HS-27A (cell line): ENCODE measurements at places on chromosomes 1 and 21.

DNA sequence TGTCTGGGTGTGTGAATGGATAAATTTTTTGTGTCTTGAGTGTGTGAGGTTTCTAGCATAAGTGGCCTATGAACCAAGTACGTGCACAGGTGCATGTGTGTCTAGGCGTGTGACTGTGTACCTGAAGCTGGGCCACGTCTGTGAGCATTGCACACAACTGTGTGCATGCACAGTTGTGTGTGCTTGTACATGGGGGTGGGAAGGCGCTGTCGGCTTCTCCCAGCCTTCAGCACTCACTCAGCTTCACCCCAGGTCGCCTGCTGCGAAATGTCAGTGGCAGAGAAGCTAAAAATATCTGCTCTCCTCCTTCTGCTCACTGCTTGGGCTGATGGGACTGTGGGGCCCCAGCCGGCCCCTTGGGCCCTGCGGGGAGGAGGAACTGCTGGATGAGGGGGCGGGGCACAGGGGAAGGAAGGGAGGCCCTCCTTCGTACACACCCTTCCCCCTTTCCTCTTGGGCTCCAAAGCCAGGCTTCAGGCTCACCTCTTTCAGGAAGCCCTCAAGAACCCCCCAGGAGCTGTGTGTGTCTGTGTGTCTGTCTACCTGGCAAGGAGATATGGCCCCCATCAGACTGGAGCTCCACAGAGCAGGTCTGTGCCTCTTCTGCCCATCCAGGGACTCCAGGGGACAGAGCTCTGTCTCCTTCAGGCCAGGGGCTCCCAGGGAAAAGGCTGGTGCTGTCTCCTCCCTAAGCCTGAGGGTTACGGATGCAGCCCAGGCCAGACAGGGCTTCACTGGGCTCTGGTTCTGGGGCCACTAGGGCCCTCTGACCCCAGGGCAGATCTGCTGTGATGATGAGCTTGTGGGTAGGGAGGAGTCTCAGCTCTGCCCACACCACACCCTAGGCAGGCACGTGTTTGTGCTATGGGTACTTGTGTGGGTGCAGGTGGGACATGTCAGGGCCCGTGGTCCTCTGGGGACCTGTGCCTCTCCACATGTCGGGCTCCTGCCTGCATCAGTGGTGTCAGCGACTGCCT lies 35.6 kb upstream of the WASF2 start:
- DNase-seq = no peak

DNA sequence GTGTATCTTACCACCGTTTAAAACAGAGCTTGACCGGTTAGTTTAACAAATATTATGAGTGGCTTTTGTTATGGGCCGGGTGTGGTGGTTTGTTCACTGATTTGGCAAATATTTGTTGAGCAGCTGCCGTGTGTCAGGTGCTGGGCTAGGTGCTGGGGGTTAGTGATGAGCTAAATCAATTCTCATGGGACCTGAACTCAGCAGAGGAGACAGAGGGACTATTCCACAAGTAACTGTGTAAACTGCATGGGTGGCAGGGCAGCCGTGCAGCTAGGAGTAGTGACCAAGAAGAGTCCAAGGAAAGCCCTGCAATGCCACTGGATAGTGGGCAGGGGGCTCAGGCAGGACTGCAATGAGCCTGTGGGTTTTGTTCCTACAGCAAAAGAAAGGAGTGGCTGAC lies 11.2 kb upstream of the C2CD2 start:
- DNase-seq = no peak

- no peak for DNase-seq
These were observed 10.6 kb upstream of the TAS1R2 start for GRCh38 chr1:18869847-18870594.

GRCh38 chr1:51219022-51219421 lies 17.1 kb upstream of the RNF11 start:
- DNase-seq = no peak

DNA sequence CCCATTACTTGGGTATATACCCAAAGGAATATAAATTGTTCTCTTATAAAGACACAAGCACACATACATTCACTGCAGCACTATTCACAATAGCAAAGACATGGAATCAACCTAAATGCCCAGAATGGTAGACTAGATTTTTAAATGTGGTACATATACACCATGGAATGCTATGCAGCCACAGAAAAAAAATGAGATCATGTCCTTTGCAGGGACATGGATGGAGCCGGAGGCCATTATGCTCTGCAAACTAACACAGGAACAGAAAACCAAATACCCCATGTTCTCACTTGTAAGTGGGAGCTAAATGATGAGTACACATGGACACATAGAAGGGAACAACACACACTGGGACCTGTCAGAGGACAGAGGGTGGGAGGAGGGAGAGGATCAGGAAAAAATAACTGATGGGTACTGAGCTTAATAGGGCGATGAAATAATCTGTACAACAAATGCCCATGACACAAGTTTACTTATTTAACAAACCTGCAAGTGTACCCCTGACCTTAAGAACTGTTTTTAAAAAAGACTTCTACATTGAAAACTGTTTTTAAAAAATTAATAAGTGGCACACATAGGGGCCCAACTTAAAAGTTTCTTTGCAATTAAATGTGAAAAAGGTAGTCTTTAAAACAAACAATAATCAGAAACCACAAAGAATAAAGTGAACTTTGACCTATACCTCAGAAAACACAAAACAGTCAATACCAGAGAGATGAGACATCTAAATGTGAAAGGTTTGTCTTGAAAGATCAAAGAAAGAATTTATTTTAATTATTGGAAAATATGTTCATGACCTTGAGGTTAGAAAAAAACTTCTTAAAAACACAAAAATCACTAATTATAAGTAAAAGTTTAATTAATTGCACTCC lies 75.2 kb downstream of the CDC42BPA start:
- DNase-seq = no peak

GRCh38 chr1:58816747-58817221 lies 32.9 kb upstream of the JUN start:
- DNase-seq = no peak

- DNase-seq = no peak
These were observed 3.2 kb downstream of the SH2D5 start for GRCh38 chr1:20729155-20729931.

- DNase-seq = no peak
These were observed 2023.3 kb downstream of the NCAM2 start for GRCh38 chr21:23021481-23021880.

GRCh38 chr1:21865609-21865942 lies 53.5 kb downstream of the LDLRAD2 start:
- DNase-seq = no peak

GRCh38 chr1:1005774-1006304 lies 5.9 kb upstream of the HES4 start:
- DNase-seq = no peak
